ENCODE measurements at places on chromosomes 1 and 21.

DNA sequence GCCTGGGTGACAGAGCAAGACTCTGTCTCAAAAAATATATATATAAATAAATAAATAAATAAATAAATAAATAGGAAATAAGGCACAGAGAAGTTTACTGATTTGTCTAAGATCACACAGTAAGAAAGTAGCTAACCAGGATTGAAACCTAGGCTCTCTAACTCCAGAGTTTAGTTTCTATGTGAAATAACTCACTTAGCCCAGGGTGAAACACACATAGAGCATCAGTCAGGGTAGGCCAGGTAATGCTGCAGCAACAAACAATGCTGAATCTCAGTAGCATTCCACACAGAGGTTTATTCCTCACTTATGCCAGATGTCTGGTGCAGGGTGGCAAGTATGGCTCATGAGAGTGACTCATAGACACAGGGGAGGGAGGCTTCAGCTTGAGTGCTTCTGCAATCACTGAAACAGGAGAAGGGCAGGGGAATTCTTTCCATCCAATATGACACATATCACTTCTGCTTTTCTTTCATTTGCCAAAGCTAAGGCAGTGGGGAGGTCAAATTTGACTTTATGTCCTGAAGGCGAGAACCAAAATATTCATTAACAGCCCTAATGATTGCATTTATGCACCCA lies 37.1 kb upstream of the KANK4 start:
- no peak for DNase-seq

DNA sequence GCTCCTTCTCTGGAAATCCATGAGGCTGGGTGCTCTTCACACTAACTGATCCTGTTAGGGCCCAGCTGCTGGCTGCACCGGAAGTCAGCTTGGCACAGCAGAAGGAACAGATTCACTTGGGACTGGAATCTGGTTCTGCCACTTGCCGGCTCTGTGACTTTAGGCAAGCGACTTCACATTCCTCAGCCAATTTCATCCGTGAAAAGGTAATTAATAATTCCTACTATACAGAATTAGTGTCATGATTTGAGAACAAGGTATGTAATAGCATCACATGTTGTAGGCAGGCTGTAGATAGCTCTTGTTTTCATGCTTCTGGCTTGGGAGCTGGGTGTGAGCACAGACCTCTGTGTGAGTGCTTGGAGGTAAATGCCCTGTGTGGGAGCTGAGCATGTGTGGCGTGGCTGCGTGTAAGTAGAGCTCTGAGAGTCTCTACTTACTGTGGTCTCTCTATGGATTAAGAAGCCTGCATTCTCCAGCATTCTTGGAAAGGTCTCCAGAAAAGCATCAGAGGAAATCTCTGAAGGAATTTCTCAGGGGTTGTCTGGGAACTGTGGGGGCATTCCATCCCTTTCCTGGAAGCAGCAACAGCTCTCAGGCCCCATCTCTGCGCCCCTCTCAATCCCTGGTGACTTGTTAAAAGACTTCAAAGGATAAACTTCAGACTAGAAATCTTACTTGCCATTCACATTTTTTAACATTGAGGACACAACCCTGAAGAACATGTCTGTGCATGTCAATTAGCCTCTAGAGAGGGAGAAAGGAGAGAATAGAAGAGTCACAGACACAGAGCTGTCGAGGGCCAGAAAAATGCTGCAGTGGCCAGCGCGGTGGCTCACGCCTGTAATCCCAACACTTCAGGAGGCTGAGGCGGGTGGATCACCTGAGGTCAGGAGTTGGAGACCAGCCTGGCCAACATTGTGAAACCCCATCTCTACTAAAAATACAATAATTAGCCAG lies 47.7 kb upstream of the PPM1J start:
- peak; percentile 98 for DNase-seq

DNA sequence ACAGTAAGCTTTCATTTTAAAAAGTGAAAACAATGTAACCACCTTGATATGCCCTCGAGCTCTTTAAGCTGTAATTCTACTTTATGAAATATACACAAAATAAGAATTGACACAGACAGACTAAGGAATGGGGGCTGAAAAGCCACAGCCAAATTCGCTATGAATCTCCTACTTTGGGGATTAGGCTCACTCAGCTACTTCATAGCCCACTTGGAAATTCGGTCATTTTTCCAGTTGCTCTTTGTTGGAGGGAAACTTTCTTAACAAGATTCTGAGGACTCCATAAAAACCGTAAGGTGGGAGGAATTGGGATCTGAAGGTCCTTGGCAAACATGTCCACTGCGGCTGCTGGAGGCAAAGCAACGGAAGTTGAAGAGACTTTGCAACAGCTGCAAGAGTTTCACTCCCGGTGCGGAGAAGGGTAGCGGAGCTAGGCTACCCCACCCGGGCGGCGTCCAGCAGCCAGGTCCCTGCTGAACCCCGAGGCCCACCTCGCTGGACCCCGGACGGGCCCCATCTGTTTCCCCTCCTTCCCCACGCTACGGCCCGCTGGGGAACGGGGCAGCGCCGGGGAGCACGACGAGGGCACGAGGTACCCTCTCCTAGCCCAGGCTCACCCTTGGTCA lies 634 bp downstream of the MYCBP start:
- peak; percentile 38 for DNase-seq

DNA sequence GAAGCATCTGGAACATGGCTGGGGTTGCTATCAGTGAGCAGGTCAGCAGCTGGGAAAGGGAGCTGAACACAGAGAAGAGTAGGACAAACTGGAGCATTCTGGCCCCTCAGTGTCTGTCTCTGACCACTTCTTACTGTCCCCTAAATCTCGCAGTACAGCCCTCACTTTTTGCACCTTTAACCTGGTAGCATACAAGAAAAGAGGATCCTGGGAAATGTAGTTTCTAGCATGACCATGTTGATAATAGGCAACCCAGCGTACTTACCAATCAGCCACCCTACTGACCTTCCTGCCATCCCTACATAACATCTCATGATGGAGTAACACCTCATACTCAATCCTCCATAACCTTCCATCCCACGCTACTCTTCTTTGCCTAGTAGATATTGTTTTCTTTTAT lies 99.1 kb upstream of the RAVER2 start:
- DNase-seq = no peak

GRCh38 chr1:157988002-157988401 lies 5.4 kb upstream of the KIRREL1 start:
- no peak for DNase-seq

DNA sequence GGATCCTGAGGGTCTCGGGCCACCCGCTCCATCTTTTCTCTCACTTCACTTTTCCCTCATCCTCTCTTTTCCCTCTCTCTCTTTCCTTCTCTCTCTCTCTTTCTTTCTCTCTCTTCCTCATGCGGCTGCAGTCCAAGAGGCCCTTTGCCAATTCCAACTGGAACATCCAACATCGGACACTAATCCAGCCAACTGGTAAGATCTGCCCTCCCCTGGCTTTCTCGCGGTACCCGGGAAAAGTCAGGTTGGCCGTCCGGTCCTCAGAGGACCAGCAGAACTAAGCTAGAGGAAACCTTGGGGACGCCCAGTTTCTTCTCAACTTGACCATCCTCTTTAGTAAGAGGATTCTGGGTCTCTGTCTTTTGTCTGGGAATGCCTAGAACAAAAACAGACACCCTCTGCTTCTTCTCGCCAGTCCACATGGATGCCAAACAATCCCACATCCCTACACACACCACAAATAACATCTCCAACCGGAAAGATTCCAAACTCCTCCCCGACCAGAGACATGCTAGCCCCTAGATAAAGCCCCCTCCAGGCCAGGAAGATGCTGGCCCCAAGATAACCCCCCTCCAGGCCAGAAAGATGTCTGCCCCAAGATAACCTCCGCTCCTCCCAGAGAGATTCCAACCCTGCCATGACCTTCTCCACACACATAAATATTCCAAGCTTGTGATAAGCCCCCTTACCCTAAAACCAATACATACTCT lies 3.2 kb upstream of the SETD4 start:
- no peak for DNase-seq

- no peak for DNase-seq
These were observed 45.5 kb upstream of the RAVER2 start for GRCh38 chr1:64699327-64699726.

- no peak for DNase-seq
These were observed 917 bp upstream of the LIX1L start for GRCh38 chr1:145958734-145959133.

DNA sequence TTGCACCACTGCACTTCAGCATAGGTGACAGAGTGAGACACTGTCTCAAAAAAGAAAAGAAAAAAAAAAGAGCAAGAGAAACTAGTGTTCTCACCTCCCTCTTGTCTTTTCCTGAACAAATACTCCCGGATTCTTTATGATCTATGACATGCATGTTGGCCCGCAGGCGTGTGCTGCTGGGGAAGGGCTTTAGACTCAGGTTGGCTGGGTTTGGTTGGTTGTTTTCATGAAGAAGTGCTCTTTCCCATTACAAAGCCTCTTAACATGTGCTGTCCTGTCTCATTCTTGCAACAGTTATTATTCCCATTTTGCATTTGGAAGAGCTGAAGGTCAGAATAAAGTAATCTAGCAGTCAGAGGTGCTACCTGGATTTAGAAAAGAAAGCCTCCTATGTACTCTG lies 79.5 kb downstream of the TRABD2B start:
- no peak for DNase-seq

DNA sequence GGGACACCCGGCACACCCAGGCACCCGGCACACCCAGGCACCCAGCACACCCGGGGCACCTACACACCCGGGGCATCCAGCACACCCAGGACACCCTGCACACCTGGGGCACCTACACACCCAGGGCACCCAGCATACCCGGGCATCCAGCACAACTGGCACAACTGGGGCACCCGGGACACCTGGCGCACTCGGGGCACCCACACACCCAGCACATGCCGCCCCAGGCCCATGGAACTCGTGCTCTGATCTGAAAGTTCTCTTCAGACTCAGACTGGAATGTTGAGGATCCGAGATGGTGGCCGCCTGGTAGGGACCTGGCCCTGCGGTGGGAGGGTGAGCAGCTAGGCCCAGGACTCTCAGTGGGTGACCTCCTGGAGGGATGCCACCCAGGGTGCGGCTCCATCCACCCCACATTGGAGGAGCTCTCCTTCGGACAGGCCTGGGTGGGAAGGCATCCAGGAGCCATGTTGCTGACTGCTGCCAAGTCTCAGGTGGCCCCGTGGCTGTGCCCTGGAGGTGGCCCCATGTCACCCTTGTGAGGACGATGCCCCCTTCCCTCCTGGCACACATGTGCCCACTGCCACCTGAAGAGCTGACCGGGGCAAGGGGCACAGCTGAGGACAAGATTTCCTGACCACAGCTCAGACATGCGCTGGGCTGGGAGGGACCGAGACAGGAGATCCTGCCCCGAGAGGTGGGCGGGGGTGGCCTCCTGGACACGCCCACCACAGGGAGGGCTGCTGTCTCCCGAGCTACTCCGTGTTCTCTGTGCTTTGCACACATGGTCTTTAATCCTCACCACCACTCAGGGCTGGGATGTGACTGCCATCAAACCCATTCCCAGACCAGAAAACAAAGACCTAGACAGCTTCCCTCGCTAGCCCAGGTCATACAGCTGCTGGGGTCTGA lies 37.0 kb downstream of the UBE2G2 start:
- peak; percentile 64 for DNase-seq

GRCh38 chr1:33270379-33270778 lies 14.1 kb downstream of the ZNF362 start:
- no peak for DNase-seq

DNA sequence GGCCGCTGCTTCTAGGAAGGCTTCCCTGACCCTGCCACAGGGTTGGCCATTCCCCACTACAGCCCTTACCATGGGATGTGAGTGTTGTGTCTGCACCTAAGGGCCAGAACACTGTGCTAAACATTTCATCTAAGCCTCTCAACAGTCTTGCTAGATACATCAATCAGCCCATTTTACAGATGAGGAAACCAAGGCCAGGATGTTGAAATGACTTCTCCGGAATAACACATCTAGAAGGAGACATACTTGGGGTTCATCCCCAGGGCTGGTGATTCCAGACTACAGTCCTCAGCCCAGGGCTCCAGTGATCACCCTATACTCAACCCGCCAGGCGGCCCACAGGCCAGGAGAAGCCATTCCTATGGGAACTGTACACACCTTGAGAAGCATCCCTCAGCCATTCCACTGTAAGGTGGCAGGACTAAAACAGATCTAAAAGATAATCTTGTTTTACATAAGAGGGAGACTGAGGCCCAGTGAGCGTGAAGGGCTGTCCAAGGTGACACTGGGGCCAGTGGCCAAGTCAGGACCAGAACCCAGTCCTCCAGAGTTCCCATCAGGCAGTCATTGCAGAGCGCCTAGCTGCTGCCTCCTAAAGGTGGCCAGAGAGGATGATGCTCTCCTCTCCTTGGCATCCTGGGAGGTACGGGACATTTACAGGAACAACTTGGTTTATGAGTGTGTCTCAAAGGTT lies 119.5 kb downstream of the GLIS1 start:
- DNase-seq = no peak

- no peak for DNase-seq
These were observed 221.9 kb upstream of the DUSP10 start for GRCh38 chr1:221963742-221964141.

DNA sequence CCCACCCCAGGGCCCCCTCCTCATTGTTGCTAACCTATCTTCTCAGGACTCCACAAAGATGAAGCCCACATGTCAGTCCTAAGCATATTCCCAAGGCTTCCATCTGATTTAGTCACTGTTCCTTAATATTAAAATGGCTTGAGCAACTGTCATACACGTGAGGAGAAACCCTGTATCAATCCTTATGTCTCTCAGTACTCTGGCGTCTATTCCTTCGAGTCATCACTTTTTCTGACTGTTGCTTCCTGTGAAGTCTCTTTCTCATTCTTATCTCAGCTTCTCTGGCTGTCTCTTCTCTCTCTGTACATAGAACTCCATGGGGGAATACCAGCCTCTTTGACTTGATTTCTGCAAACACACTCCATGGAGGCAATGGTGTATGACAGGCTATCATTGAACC lies 98.4 kb downstream of the C4BPA start:
- no peak for DNase-seq

GRCh38 chr1:51960262-51960661 lies 30.2 kb downstream of the RAB3B start:
- DNase-seq = peak; percentile 93

GRCh38 chr1:224433041-224433691 lies 1.4 kb downstream of the WDR26 start:
- peak; percentile 80 for DNase-seq

GRCh38 chr1:115440733-115441132 lies 102.7 kb upstream of the NGF start:
- DNase-seq = no peak

- DNase-seq = peak; percentile 92
These were observed 126.7 kb upstream of the KIAA0040 start for GRCh38 chr1:175319112-175319911.

DNA sequence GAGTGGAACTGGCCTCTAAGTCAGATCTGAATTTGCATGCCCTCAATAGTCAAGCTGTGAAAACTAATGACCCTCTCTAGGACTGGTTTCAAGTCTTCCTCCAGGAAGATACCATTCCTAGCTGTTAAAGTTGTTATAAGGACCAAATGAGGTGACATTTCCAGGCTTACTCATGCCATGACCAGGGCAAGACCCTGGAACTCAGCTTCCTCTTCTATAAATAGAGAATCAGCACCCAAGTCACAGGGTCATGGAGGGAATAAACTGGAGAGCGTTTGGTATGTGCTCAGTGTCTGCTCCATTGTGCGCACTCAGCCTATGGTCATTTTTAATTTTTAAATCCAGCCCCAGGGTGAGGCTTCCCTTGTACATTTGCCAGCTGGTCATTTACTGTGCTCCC lies 2.5 kb downstream of the S100A9 start:
- no peak for DNase-seq

- peak; percentile 88 for DNase-seq
These were observed 3.1 kb downstream of the RNF207 start for GRCh38 chr1:6208723-6209660.

GRCh38 chr1:191460234-191460633 lies 698.0 kb upstream of the RGS18 start:
- no peak for DNase-seq
